ENCODE measurements at places on chromosomes 3 and 15. TPM values are rescaled to one million over a fixed set of nuclear protein-coding genes. Genes with fewer than 3 reads are reported as not detected.

GJD2 gene
- not detected for total RNA-seq

BBS4 gene
- 7.1 TPM for total RNA-seq

SLC9A9 gene
- 1.4 TPM for total RNA-seq

CAMKV gene
- 0.26 TPM for total RNA-seq

LRRIQ4 gene
- not detected for total RNA-seq

MKRN3 gene
- total RNA-seq, result not detected

WNT7A gene
- 7.9 TPM for total RNA-seq
